ENCODE measurements at places on chromosomes 13 and 19. TPM values are rescaled to one million over a fixed set of nuclear protein-coding genes. Genes with fewer than 3 reads are reported as not detected.

DNA sequence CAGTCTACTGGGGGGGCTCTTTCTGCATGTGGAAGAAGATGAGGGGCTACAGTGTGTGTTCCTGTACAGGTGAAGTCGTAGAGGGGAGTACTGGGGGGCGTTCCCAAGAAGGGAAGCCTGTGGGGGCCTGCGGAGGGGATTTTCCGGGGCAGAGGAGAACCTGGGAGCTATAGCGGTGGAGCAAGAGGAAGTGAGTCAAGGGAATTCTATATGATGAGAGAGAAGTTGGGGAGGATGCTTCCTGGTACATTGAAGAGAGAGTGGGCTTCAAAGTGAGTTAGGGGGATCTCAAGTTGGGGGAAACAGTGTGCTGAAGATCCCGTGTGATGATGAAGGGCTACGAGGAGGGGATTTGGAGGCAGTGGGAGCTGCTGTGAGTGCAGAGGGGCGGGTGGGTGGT, 1.9 kb upstream of the CACNG8 start:
- no peak overlapping the region for H3K27ac ChIP-seq
- no peak overlapping the region for H3K4me3 ChIP-seq
- peaks cover 7% of the 10 kb centered on the region for H3K36me3 ChIP-seq
- no peaks in the 10 kb centered on the region for H3K4me1 ChIP-seq
- H3K27me3 ChIP-seq = peaks cover 68% of the 10 kb centered on the region

DNA sequence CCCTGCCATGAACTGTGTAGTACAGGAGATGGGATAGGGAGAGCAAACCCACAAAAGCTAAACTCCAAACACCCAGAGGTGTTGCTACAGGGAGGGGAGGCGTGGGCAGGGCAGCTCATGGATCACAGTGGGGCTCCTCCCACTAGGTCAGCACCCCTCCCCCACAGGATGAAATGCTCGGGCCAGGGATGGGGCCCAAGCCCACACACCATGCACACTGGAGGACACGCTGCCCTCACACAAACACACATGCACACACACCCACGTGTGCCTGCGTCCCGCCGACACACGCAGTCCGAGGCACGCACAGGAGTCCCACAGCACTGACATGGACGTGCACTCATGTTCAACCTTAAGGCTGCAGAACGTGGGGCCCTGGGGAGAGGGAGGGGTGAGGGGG, 6.0 kb upstream of the CCNP start:
- DNase-seq = no peak
- H3K36me3 ChIP-seq = peaks cover 6% of the 10 kb centered on the region
- no peak overlapping the region for H3K27ac ChIP-seq
- peaks cover 28% of the 10 kb centered on the region for H3K4me1 ChIP-seq

GRCh38 chr13:44312834-44313551, 60.6 kb upstream of the SERP2 start:
- H3K4me3 ChIP-seq = no peak overlapping the region
- H3K27ac ChIP-seq = peak overlapping the region; percentile 88

GRCh38 chr13:33509642-33510229, 224.2 kb upstream of the STARD13 start:
- peak overlapping the region; percentile 62 for H3K27ac ChIP-seq
- peaks cover 24% of the 10 kb centered on the region for H3K4me1 ChIP-seq
- H3K4me3 ChIP-seq = no peak overlapping the region

DNA sequence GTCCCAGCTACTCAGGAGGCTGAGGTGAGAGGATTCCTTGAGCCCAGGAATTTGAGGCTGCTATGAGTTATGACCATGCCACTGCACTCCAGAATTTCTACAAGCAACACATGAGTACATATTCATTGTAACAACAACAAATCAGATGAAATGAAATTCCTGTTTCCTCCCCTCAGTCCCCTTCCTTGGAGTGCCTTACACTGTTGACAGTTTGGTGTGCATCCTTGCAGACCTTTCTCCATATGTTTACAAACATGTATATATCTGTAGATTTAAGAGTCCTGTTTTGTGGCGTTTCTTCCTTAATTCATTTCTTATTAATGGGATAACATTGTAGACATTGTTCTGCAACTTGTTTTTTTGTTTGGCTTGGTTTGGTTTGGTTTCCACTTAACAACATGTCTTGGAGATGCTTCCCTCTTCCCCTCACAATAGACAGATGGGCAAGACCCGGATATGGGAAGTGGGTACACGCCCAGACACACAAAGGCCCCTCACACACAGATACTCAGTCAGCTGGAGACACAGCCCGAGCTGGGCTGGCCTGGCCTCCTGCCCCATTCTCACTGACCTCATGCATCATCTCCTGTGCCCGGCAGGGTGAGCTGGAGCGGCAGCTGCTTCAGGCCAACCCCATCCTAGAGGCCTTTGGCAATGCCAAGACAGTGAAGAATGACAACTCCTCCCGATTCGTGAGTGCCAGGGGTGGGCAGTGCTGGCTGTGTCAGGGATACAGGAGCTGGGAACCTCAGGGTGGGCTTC, 21.7 kb downstream of the MYH14 start:
- no peak overlapping the region for H3K27ac ChIP-seq
- no peak overlapping the region for H3K4me3 ChIP-seq
- no peaks in the 10 kb centered on the region for H3K4me1 ChIP-seq

- H3K4me1 ChIP-seq = peaks cover 6% of the 10 kb centered on the region
- no peak overlapping the region for H3K27ac ChIP-seq
- H3K27me3 ChIP-seq = peaks cover 13% of the 10 kb centered on the region
- H3K4me3 ChIP-seq = no peak overlapping the region
- DNase-seq = no peak
Measured at GRCh38 chr13:92459306-92459705, 767.3 kb upstream of the GPC6 start.

- no peaks in the 10 kb centered on the region for H3K4me1 ChIP-seq
- H3K27ac ChIP-seq = no peak overlapping the region
- no peak for DNase-seq
- H3K36me3 ChIP-seq = peaks cover 27% of the 10 kb centered on the region
- H3K4me3 ChIP-seq = no peak overlapping the region
Measured at GRCh38 chr13:77048681-77049080, 21.7 kb upstream of the FBXL3 start.

DNA sequence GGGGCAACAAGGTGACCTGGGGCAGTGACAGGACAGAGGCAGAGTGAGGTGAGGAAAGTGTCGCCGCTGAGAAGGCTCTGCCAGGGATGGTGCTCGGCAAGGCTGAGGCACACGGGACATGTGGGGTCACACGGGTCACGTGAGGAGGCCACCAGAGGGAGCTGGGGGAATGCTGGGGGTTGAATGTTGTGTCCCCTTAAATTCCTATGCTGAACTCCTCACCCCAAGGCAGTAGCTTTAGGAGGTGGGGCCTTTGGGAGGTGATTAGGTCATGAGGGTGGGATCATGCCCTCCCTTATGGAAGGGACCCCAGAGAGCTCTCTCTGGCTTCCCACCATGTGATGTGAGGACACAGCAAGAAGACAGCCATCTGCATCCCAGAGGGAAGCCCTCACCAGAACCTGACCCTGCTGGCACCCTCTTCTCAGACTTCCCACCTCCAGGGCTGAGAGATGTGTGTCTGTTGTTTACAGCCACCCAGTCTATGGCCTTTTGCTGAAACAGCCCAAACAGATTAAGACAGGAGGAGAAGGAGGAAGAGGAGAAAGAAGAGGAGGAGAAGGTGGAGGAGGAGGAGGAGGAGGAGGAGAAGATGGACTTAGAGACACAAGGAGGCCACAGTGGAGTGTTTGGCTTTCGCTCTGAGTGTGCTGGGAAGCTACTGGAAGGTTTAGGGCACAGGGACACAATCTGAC, 35.4 kb downstream of the RFX2 start:
- no peak overlapping the region for H3K4me3 ChIP-seq
- H3K36me3 ChIP-seq = no peaks in the 10 kb centered on the region
- H3K27me3 ChIP-seq = no peaks in the 10 kb centered on the region

DNA sequence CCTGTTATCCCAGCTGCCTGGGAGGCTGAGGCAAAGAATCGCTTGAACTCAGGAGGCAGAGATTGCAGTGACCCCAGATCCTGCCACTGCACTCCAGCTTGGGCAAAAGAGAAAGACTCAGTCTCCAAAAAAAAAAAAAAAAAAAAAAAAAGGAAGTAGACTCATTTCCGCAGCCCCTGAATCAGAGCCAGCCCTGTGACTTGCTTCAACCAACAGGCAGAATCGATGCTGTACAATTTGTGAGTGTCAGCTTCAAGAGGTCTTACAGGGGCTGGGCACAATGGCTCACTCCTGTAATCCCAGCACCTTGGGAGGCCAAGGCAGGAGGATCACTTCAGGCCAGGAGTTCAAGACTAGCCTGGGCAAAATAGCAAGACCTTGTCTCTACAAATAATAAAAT, 12.8 kb downstream of the ANKRD27 start:
- H3K36me3 ChIP-seq = no peaks in the 10 kb centered on the region
- DNase-seq = no peak
- H3K27ac ChIP-seq = no peak overlapping the region
- H3K27me3 ChIP-seq = no peaks in the 10 kb centered on the region

GRCh38 chr13:61052175-61052574, 363.5 kb downstream of the PCDH20 start:
- H3K36me3 ChIP-seq = no peaks in the 10 kb centered on the region
- no peaks in the 10 kb centered on the region for H3K4me1 ChIP-seq
- no peak overlapping the region for H3K27ac ChIP-seq

- DNase-seq = no peak
- no peaks in the 10 kb centered on the region for H3K27me3 ChIP-seq
- peak overlapping the region; percentile 58 for H3K4me3 ChIP-seq
- H3K36me3 ChIP-seq = no peaks in the 10 kb centered on the region
- H3K4me1 ChIP-seq = peaks cover 33% of the 10 kb centered on the region
Measured at GRCh38 chr13:34156841-34157365, 339.0 kb downstream of the RFC3 start.

GRCh38 chr13:99228737-99229691, 28.4 kb downstream of the UBAC2 start:
- H3K4me3 ChIP-seq = peak overlapping the region; percentile 49
- no peaks in the 10 kb centered on the region for H3K27me3 ChIP-seq
- no peak for DNase-seq
- H3K27ac ChIP-seq = peak overlapping the region; percentile 91

- no peak overlapping the region for H3K4me3 ChIP-seq
- peaks cover 6% of the 10 kb centered on the region for H3K36me3 ChIP-seq
- no peak overlapping the region for H3K27ac ChIP-seq
- no peak for DNase-seq
- H3K27me3 ChIP-seq = no peaks in the 10 kb centered on the region
- H3K4me1 ChIP-seq = no peaks in the 10 kb centered on the region
Measured at GRCh38 chr13:66273011-66273410, 957.1 kb downstream of the PCDH9 start.

- no peak overlapping the region for H3K4me3 ChIP-seq
- H3K36me3 ChIP-seq = no peaks in the 10 kb centered on the region
- H3K27me3 ChIP-seq = no peaks in the 10 kb centered on the region
- DNase-seq = no peak
- H3K4me1 ChIP-seq = no peaks in the 10 kb centered on the region
- H3K27ac ChIP-seq = no peak overlapping the region
Measured at GRCh38 chr13:83327091-83327490, 555.2 kb downstream of the SLITRK1 start.

- H3K36me3 ChIP-seq = no peaks in the 10 kb centered on the region
- no peak for DNase-seq
- H3K27ac ChIP-seq = no peak overlapping the region
- H3K27me3 ChIP-seq = peaks cover 3% of the 10 kb centered on the region
Measured at GRCh38 chr19:29378126-29378525, 147.7 kb upstream of the VSTM2B start.

- no peak overlapping the region for H3K27ac ChIP-seq
- no peak overlapping the region for H3K4me3 ChIP-seq
- no peaks in the 10 kb centered on the region for H3K27me3 ChIP-seq
Measured at GRCh38 chr19:39351537-39352064, 9.4 kb downstream of the SAMD4B start.

PLEKHF1 gene
- total RNA-seq = 29.4 TPM

SYT5 gene
- not detected for total RNA-seq

PRSS57 gene
- not detected for total RNA-seq

IGFL1 gene
- total RNA-seq = 2.9 TPM

SHD gene
- total RNA-seq = not detected

C1QTNF9 gene
- total RNA-seq = not detected

LRRC25 gene
- not detected for total RNA-seq

SYCN gene
- total RNA-seq = not detected

ABCC4 gene
- 11.2 TPM for total RNA-seq
